ENCODE measurements at places on chromosomes 5 and 9.

- DNase-seq = peak; percentile 77
Observed at GRCh38 chr5:523441-524222, 617 bp downstream of the SLC9A3 start.

DNA sequence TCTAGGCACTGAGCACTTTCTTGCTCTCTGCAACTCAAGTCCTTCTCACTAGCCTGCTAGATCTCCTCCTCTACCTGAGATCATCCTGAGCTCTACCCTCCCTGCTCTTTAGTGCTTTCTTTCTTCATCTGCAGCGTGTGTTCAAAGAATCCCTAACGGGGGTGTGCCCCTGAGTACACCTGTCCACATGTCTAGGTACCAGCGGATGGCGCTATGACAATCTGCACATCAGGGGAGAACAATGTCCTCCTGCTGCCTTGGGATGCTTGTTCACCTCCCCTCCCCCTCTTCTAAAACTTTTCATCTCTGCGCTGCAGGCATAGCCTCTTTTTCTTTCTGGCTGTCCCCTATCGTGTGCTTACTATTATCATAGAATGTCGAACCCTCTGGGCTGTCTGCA lies 42.7 kb downstream of the PTPN3 start:
- no peak for DNase-seq

- no peak for DNase-seq
Observed at GRCh38 chr5:1005249-1005851, 3.3 kb upstream of the NKD2 start.

DNA sequence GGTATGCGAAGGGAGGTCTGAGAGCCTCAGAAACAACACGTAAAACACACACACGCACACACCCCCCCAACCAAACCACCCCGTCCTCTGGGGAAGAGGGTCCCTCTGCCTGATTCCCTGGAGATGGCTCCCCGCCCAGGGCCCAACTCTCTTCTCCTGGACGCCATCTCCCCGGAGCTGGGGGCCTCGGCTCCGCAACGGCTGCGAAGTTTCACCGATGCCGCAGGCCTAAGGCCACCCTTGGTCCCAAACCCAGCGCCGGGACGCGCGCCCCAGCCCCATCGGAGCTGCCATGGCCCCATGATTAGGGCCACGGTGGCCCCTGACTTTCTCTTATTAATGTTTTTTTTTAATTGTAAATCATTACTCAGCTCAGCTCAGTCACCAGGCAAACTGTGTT lies 181.4 kb upstream of the TBCA start:
- no peak for DNase-seq

GRCh38 chr5:159073026-159073425 lies 26.7 kb downstream of the EBF1 start:
- DNase-seq = peak; percentile 34

DNA sequence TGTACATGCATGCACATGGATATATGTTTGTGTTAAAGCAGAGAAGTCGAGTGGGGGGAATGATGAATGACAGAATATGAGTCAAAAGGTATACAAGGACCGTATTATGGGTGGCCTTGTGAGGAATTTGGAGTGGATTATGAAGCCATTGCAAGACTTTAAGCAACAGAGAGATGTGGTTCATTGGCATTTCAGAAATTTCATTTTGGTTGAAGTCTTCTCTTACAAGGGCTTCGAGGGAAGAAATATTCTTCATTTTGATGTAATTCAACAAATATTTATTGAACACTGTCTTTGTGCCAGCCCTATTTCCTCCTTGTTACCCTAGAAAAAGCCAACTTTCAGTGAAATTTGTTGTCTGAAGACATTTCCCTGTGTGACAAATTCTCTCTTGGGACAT lies 83.9 kb upstream of the SLCO6A1 start:
- DNase-seq = no peak

DNA sequence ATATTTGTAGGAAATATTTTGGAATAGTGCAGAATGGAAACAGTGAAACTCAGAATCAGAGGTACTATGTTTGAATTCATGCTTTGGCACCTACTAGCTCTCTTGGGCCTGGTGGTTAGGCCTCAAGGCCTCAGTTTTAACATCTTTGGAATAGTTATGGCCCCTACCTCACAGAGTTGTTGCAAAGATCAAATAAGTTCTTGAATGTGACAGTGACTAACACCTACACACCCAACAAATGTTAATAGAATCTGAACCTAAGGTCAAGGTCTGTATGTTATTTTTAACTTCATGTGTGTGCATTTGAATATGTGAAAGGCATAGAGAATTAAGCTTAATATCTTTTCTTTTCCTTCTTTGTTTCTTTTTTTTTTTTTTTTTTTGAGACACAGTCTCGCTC lies 87.3 kb downstream of the SLC44A1 start:
- DNase-seq = no peak

DNA sequence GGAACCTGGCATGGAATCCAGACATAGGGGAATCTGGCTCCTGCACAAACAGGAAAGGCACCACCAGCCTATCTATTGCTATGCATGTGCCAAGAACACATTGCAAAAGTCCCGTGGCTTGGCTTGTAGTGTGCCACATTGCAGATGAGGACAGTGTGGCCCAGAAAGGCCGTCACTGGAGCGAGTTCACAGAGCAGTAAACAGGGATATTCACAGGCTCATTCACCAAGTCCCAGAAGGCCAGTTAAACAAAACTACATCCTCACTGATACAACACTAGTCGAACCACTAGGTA lies 39.6 kb upstream of the TRIM32 start:
- no peak for DNase-seq

DNA sequence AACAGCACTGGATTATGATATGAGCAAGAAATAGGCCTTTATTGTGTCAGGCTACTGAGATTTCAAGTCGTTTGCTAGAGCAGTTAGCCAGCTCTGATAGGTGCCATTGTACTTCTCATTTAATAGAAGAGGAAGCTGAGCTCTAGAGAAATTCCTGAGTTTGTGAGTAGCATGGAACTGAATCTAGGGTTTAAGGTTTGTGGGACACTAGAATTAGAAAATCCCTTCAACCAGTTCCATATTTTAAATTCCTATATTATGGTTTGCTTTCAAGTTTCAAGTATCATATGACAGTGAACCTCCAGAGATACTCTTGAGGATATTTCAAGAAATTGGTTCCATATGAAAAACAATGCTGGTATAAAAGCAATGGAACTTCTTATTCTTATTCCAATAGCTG lies 87.6 kb downstream of the ANKRD55 start:
- no peak for DNase-seq

DNA sequence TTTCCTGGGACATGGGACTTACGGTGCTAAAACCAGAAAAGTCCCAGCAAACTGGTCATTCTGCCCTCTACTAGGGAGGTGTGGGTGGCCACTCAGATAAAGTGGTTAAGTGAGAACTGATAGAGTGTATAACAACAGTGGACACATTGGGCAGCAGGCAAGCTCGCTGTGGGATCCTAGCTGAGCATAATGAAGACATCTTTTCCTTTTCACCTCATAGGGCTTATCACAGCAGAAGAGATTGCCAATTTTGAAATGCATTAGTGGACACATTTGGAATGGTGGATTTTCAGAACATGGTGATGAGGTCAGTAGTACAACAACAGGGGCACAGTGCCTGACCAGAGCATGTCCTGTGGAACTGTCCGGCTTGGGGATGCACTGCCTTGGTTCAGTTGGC lies 477.1 kb upstream of the KIF2A start:
- DNase-seq = no peak

- DNase-seq = no peak
Observed at GRCh38 chr5:154205441-154206117, 15.0 kb downstream of the GALNT10 start.

GRCh38 chr5:26903469-26903868 lies 134.9 kb downstream of the CDH9 start:
- no peak for DNase-seq

GRCh38 chr5:96008487-96008886 lies 46.8 kb upstream of the ELL2 start:
- DNase-seq = no peak

- DNase-seq = no peak
Observed at GRCh38 chr5:41686191-41686590, 175.8 kb upstream of the PLCXD3 start.

GRCh38 chr9:135958485-135958884 lies 2.7 kb downstream of the UBAC1 start:
- no peak for DNase-seq

- DNase-seq = no peak
Observed at GRCh38 chr9:25864509-25864908, 186.3 kb upstream of the TUSC1 start.

DNA sequence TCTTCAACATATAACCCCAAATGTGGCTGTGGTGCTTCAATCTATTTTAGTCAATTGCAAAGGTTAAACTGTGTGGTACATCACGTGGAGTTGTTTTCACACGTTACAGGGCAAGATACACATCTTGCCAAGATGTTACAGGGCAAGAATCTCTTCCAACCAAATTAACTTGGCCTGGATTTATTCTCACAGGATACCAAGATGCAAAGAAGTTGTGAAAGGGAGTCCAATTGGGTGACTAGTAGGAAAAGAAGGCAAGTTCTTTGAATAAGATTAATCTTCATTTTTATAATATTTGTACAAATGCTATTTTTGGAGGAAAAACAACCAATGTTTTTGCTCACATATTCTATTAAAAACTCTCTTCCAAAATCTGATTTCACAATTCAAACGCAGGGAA lies 4.8 kb upstream of the IFNA8 start:
- no peak for DNase-seq

- no peak for DNase-seq
Observed at GRCh38 chr9:101098392-101098791, 69.9 kb downstream of the PLPPR1 start.

GRCh38 chr5:36897616-36898015 lies 21.0 kb downstream of the NIPBL start:
- no peak for DNase-seq

GRCh38 chr5:41415242-41415641 lies 95.2 kb downstream of the PLCXD3 start:
- no peak for DNase-seq

GRCh38 chr5:40985501-40985900 lies 76.2 kb downstream of the C7 start:
- no peak for DNase-seq

GRCh38 chr5:139636975-139637408 lies 11.2 kb upstream of the CXXC5 start:
- DNase-seq = peak; percentile 15

DNA sequence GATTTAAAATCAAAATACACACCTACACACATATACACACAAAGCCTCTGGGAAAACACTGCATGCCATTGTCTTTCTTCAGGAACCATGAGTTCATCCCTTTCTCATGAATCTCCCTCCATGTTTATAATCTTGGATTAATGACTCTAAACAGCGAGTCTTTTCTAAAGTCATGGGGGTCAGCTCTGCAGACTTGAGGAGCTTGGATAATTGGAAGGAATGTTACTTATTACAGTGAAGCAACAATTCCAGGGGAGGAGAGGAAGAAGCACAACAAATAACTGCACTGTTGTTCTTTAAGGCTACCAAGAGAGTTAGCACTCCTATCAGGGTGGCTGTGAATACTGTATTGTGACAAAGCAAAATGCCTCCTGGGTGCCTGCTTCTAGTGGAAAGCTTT lies 444.7 kb downstream of the ANXA1 start:
- no peak for DNase-seq

DNA sequence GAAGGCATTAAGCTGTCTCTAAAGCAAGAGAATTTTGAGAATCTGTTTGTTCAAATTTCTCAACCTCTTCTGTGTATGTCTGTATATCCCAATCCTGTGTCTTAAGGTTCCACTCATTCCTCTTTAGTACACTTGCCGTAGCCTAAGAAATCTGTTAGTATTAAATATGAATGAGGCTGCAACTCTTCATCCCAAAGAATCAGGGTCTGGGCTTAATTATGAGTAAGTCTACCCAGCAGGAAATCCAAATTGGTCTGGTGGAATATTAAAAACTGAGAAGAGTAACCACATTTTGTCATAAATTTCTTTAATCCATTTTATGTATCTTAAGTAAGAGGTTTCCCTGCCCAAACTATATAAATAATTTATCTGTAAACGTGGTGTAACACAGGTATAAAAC lies 1171.2 kb downstream of the CDH12 start:
- no peak for DNase-seq

DNA sequence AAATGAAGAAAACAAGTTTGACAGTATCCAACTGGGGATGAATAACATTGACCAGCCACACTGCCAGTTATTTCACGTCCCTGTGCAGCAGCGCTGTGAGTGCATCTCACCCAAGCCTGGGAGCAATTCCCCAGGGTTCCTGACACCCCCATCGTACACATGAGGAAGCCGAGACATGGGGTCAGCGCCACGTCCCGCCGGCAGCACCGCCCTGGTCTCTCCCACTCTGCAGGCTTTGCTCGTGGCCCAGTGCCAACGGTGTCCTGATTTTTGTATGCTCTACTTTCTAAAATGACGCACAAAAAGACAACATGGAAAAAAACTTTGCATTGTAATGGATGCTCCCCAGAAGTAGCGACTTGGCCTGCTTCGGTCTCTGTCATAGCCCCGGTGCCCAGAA lies 14.3 kb downstream of the GTF3C5 start:
- no peak for DNase-seq

DNA sequence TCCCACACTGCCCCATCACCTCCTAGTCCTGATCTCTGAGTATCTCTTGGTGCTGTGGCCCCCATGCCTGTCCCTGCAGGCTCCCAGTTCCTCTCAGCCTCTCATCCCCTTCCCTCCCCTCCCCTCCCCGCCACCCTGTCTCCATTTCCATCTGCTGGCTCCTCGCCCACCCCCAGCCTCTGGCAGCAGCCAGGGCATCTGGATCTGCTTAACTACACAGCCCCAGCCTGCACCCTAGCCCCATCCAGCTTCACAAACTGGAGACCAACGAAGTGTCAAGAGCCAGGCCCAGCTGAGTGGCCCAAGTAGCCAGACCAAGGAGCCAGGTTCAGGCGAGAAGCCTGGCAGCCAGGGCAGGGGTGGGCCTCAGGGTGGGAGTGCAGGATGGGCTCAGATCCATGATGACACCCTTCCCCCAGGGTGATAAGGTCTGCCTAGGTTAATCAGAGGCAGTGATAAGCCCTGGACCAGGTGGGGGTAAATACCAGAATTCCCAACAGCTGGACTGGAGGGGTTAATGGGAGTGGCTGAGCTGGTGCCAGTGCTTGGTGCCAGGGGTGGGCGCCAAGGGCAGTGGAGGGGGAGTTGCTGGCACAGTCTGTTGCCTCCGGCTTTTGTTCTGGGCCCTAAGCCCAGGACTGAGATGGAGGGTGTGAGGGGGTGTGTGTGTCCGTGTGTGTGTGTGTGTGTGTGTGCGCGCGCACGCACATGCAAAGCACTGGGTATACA lies 2.5 kb downstream of the IL11RA start:
- DNase-seq = peak; percentile 64

DNA sequence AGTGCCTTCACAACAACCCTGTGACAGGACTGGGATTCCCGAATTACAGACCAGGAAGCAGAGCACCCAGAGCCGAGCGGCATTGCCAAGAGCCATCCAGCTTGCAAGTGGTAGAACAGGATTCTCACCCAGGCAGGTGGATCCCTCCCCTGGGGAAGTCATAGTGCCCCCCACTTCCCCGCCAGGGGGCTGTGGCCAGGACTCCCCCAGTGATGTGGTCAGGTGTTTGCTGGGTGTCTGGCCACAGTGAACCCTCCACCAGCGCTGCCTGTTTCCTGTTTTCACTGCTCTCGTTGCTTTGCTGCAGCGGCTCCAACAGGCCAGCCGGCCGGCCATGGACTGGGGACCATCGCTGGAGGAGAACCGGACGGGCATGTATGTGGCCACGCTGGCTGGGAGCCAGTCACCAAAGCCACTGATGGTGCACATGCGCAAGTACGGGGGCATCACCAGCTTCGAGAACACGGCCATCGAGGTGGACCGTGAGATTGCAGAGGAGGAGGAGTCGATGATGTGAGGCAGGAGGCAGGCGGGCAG lies 19.3 kb downstream of the SLC6A7 start:
- no peak for DNase-seq
